Transverse colon (tissue), 4 donors: ENCODE measurements at places on chromosomes 13 and 19.

DNA sequence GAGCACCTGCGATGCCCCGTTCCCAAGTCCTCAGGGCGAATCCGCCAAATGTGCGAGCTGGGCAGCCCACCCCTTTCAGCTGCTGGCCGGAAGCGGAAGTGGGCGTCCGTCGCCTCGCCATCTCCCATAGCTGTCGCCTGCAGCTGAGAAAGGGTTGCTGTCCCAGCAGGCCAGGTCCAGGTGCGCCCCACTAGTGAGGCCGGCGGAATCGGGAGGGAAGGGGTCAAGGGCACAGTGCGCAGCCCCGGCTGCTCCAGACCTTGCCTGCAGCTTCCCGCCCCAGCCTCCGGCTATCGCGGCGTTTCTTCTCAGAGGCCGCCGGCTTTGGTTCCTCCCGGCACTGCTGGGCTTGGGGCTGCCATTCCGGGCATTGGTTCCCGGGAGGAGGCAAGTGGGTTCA lies at the start of gene ZNF177:
Gene ZNF177 (plus strand): TSS at position 109 of the 400 bp plus-strand sequence. CDS start 15,299 bp downstream, outside the sequence.
- DNase-seq, result no peak
- no peak within 1 kb of the TSS for H3K4me3 ChIP-seq
- no peaks in the 10 kb centered on the region for H3K27me3 ChIP-seq
- no peaks in the 10 kb centered on the region for H3K4me1 ChIP-seq
- H3K27ac ChIP-seq, result no peak within 1 kb of the TSS

GRCh38 chr13:100110269-100110668 lies 21.4 kb downstream of the PCCA start:
- H3K36me3 ChIP-seq, result no peaks in the 10 kb centered on the region
- H3K4me1 ChIP-seq, result peaks cover 17% of the 10 kb centered on the region
- DNase-seq, result no peak
- no peak overlapping the region for H3K4me3 ChIP-seq
- H3K27me3 ChIP-seq, result no peaks in the 10 kb centered on the region

DNA sequence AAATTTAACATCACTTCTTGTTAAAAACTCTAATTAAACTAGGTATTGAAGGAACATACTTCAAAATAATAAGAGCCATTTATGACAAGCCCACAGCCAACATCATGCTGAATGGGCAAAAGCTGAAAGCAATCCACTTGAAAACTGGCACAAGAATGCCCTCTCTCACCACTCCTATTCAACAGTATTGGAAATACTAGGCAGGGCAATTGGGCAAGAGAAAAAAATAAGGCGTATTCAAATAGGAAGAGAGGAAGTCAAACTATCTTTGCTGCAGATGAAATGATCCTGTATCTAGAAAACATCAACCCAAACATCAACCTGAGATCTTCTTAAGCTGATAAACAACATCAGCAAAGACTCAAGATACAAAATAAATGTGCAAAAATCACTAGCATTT lies 15.6 kb upstream of the LILRB1 start:
- H3K27ac ChIP-seq, result no peak overlapping the region
- no peak overlapping the region for H3K4me3 ChIP-seq
- DNase-seq, result no peak
- no peaks in the 10 kb centered on the region for H3K36me3 ChIP-seq

GRCh38 chr19:15330801-15331418 lies 1.4 kb downstream of the BRD4 start:
- DNase-seq, result peak; percentile 21
- no peaks in the 10 kb centered on the region for H3K27me3 ChIP-seq
- H3K4me3 ChIP-seq, result peak overlapping the region; percentile 98
- H3K36me3 ChIP-seq, result no peaks in the 10 kb centered on the region

DNA sequence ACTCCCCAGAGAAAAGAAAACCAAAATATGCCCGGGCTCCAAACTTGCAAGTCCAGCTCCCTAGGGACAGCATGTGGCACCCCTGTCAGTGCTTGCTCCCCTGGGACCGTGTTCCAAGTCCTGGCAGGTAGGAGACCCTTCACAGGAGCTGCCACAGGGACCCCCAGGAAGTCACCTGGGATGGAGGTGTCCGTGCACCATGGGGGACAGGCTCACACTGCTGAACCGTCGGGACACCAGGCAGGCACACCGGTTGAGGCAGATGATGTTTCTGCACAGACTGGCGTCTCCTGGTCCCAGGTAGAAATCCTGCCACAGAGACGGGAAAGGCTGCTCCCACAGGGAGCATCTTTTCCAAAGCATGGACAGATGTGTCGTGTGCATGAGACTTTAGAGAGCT lies 11.7 kb upstream of the PROZ start:
- H3K36me3 ChIP-seq, result no peaks in the 10 kb centered on the region
- peaks cover 2% of the 10 kb centered on the region for H3K27me3 ChIP-seq
- no peak overlapping the region for H3K4me3 ChIP-seq
- H3K27ac ChIP-seq, result no peak overlapping the region
- H3K4me1 ChIP-seq, result no peaks in the 10 kb centered on the region

DNA sequence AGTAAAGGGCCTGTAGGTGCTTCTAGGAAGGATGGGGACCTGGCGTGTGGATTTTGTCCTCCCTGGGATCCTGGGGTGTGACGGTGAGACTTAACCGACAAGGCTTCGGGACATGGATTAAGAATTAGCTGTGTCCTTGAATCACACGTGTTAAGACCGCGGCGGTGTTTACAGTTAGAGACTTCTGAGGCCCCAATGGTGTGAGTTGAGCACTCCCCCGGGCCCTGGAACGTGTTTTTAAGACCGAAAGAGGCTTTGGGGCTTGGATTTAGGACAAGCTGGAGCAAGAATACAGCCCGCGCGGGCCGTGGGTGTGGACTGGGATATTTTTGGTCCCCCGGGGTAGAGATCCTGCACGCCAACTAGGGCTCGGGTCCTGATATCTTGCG lies 1.2 kb upstream of the SLC27A1 start:
- H3K27me3 ChIP-seq, result no peaks in the 10 kb centered on the region
- DNase-seq, result no peak
- peak overlapping the region; percentile 88 for H3K27ac ChIP-seq
- H3K4me1 ChIP-seq, result peaks cover 14% of the 10 kb centered on the region
- no peaks in the 10 kb centered on the region for H3K36me3 ChIP-seq
- peak overlapping the region; percentile 88 for H3K4me3 ChIP-seq

- no peak overlapping the region for H3K27ac ChIP-seq
- H3K4me3 ChIP-seq, result no peak overlapping the region
- H3K4me1 ChIP-seq, result no peaks in the 10 kb centered on the region
- H3K27me3 ChIP-seq, result no peaks in the 10 kb centered on the region
Measured at GRCh38 chr13:60229708-60230272, 66.1 kb upstream of the DIAPH3 start.

DNA sequence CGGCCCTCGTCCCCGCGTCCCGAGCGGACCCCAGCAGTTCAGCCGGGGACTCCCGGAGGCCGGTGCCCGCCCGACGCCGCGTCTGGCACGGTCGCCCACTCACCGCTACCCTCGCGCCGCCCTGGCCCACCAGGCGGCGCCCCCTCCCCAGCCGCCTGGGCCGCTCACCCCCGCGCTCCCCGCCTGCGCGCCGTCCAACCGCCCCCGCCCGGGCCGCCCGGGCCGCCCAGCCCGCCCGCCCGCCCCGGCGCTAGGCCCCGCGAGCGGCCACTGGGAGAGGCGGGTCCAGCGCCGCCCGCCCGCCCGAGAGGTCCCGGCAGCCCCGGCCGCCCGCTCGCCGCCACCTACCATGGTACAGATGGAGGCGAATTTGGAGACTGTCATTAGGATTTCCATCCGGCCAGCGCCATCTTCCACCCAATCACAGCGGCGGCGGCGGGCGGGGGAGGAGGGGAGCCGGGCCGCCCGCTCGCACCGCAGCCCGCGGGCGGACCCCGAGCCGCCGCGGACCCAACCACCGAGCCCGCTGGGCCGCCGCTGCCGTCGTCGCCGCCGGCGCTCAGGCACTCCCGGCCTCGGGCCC lies at the start of gene USP12:
Gene USP12 (minus strand): TSS at position 568 of the 583 bp plus-strand sequence. CDS start 172 bp downstream, at position 396.
- H3K36me3 ChIP-seq, result no peaks in the 10 kb centered on the region
- H3K27ac ChIP-seq, result peak within 1 kb of the TSS; percentile 93
- H3K4me3 ChIP-seq, result peak within 1 kb of the TSS; percentile 89
- H3K27me3 ChIP-seq, result no peaks in the 10 kb centered on the region
- peaks cover 37% of the 10 kb centered on the region for H3K4me1 ChIP-seq

DNA sequence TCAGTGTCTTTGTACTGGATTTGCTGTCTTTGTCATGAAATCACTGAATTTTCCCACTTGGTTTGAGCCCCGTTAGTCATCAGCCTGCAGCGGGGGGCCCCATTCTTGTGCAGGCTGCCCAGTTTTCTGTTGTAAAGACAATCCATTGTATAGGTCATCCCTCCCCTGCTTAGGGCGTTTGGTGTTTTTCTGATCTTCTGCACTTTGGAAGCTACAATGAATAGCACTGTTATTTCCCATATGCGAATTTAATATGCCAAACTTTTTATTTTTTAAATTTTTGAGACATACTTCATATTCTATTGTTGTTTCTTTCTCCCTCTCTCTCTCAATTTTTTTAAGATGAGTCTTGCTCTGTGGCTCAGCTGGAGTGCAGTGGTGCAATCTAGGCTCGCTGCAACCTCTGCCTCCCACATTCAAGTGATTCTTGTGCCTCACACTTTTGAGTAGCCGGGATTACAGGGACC lies 9.0 kb downstream of the SLC27A1 start:
- DNase-seq, result no peak
- H3K4me3 ChIP-seq, result no peak overlapping the region
- no peaks in the 10 kb centered on the region for H3K36me3 ChIP-seq
- H3K27me3 ChIP-seq, result no peaks in the 10 kb centered on the region

DNA sequence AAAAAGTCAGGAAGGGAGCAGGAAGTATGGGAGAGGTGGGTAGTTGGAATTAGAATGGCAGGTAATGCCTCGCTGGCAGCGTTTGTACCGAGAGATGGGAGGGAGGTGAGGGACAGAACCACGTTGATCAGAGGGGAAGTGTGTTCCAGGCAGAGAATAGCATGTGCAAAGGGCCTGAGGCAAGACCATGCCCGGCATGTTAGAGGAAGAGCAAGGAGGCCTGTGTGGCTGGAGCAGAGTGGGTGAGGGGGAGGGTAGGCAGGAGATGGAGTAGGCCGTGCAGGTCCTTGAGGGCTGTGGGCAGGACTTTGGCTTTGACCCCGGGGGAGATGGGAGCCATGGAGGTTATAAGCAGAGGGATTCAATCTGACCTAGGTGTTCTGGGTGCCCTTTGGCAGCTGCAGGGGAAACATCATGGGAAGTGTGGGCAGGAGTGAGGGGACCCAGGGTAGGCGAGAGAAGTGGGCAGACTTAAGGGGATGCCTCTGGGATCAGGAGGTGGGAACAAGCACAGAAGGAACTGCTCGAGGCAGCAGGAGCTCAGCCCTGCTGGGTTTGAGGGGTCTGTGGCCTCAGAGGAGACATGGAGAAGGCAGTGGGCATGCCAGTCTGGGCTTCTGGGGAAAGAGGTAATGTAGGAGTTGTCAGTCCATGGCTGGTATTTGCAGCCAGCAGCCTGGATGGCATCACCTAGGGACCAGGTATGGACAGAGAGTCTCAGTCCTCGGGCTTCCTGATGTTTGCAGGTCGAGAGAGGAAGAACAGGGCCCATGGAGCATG lies 48.8 kb downstream of the CD320 start:
- H3K27ac ChIP-seq, result no peak overlapping the region
- no peak for DNase-seq
- H3K27me3 ChIP-seq, result no peaks in the 10 kb centered on the region
- H3K4me3 ChIP-seq, result no peak overlapping the region

DNA sequence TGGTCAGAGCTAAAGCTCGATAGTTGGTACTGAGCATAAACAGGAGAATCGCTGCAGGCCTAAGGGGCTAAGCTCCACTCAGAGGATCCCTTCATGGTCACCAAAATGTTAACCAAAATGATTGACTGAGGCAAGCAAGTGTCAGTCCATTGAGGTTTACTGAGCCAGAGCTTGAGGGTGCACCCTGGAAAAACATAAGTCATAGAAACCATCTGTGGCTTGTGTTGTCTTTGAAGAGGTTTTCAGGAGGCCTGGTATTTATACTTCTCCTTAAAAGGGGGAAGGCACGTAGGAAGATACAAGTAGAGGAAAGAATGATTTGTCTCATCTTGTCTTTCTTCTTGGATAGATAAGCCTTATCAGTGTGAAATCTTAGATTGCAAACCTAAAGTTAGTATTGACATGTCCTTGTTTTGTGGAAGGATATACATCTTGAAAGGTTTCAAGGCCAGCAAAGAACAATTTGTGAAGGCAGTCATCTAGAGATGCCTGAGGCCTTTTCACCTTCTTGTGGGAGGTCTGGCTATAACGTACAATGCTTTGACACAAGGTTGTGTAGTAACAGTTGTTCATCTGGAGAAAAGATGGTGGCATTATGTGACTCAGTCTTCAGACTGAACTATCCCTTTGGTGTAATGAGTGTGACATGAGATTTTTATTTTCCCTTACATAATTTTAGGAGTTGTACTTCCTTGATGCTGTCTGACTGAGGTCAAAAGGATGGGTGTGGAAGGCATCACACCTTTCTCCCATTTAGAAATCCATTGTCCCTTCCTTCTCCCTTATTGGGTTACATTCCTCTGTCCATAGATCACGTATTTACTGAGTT lies 14.7 kb upstream of the CEACAM6 start:
- peak overlapping the region; percentile 60 for H3K27ac ChIP-seq
- no peaks in the 10 kb centered on the region for H3K36me3 ChIP-seq
- no peak overlapping the region for H3K4me3 ChIP-seq
- DNase-seq, result no peak
- H3K4me1 ChIP-seq, result peaks cover 64% of the 10 kb centered on the region

GRCh38 chr13:20270163-20270865 lies 38.2 kb upstream of the GJB6 start:
- no peaks in the 10 kb centered on the region for H3K27me3 ChIP-seq
- no peak for DNase-seq
- H3K4me1 ChIP-seq, result no peaks in the 10 kb centered on the region

GRCh38 chr13:90385781-90386489 lies 961.6 kb upstream of the MIR17HG start:
- H3K27me3 ChIP-seq, result no peaks in the 10 kb centered on the region
- no peaks in the 10 kb centered on the region for H3K4me1 ChIP-seq
- no peak overlapping the region for H3K4me3 ChIP-seq
- H3K27ac ChIP-seq, result no peak overlapping the region
- H3K36me3 ChIP-seq, result no peaks in the 10 kb centered on the region

GRCh38 chr19:37251308-37252229 lies 33.6 kb downstream of the ZNF383 start:
- peak; percentile 48 for DNase-seq
- peak overlapping the region; percentile 37 for H3K4me3 ChIP-seq
- no peaks in the 10 kb centered on the region for H3K27me3 ChIP-seq
- H3K27ac ChIP-seq, result no peak overlapping the region
- peaks cover 2% of the 10 kb centered on the region for H3K36me3 ChIP-seq

DNA sequence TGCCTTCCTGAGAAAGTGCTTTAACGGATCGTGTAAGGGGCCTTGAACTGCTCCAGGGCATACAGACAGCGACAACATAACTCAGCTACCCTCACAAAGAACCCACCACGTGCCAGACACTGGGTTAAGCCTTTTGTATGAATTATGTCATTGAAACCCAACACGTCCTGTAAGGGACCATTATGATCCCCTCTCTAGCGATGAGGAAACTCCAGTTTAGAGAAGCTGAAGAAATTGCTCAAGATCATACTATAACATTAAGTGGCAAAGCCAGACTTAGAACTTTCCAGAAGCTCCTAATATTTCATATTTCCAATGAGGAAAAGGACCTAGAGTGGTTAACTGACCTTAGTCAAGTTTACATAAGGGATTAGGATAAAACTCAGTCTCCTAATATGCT lies 57.0 kb upstream of the RAP2A start:
- H3K27ac ChIP-seq, result no peak overlapping the region
- no peaks in the 10 kb centered on the region for H3K4me1 ChIP-seq
- no peak for DNase-seq

- H3K27me3 ChIP-seq, result no peaks in the 10 kb centered on the region
- H3K36me3 ChIP-seq, result no peaks in the 10 kb centered on the region
- no peak overlapping the region for H3K4me3 ChIP-seq
- no peak for DNase-seq
Measured at GRCh38 chr13:39893808-39894207, 238.3 kb downstream of the COG6 start.
